ENCODE measurements at places on chromosomes 4 and X.
A peak's percentile ranks its signal among the peaks of the same experiment; 100 is the strongest.

DNA sequence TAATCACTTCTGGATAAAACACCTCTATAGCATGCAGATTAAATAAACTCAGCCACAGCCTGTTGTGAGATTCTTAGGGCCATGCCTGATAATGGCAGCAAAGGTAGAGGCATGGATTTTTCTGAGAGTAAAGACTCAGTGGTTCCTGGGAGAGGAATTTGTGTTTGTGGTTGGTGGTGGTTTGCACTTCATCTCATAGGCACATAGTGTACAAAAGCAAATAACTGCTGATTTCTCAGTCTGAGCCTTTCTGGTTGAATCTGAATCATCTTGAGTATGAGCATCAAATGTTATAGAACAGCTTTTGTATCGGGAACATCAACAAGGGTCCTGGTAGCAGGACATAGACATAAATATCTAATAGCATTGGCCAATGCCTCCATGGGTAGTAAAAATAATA is 274.3 kb downstream of the FRMPD4 start:
- no peak for DNase-seq

- no peak for DNase-seq
These were observed 63.5 kb upstream of the MAOA start for GRCh38 chrX:43592597-43592996.

DNA sequence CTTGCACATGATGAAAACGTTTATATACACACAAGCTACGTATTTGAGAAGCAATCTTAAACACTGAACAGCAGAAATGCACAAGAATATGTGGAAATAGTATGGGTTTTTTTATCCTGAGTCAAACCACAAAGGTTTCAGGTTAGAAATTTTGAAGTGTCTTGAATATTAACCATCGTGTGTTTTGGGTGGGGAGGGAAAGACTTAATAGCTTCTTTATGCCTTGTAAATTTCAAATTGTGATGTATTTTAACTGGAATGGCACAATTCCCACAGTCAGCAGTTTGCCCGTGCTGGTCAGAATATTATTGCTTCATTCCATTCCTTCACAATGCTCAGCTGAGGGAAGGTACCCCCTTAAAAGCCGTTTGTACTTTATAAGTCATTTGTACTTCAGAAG is 67.4 kb upstream of the WDR1 start:
- no peak for DNase-seq

- no peak for DNase-seq
These were observed 157.6 kb downstream of the RASL11B start for GRCh38 chr4:53019485-53020382.

- DNase-seq, result no peak
These were observed 173.0 kb upstream of the EMCN start for GRCh38 chr4:100690812-100691211.

- DNase-seq, result no peak
These were observed 46.1 kb downstream of the TMEM131L start for GRCh38 chr4:153512162-153512852.

GRCh38 chrX:135193740-135194139 is 22.5 kb upstream of the CT55 start:
- no peak for DNase-seq

GRCh38 chr4:123652476-123652875 is 255.9 kb downstream of the SPRY1 start:
- no peak for DNase-seq

DNA sequence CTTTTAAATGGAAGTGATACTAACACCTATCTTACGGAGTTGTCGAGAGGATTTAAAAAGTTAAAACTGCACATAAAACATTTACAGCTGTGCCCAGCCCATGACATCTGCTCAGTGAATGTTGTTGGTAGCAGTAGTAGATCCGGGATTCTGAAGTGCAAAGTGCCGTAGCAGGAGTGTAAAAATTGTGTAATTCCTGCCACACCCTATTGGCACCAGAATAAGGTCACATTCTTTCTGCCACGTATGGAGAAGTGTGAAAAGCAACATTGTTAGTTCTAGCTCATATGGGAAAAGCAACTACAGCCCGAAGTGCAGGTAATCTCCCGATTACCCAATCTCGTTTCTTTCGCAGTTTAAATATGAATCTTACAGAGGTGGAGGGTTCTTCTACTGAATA is 31.2 kb downstream of the PRIMPOL start:
- DNase-seq, result no peak

DNA sequence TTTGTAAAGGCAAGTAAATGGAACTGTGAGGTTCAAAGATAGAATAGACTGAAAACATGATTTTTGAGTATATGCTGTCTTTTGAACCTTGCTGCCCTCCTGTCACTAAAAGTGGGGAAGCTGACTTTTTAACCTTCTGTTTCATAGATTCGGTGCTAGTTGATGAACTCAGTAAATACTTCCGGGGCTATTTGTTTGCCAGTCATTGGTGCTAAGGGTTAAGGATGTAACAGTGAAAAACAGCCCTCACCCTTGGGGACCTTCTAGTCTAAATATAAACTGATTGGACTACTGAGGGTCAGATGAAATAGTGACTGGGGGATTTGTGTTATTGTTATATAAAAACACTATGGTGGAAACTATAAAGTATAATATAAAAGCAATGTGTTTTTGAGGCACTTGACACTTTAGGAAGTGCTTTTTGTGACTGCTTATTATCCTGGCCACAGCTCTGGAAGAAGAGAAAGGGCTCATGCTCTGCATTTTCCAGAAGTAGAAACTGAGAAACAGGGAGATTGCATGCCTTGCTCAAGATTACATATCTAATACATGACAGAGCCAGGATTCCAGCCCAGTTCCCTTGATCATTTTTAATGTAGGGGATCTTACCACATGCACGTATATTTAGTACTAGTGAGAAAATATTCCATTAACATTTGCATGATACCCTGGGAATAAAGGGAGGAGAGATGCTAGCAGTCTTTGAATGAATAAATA is 3.9 kb downstream of the BST1 start:
- DNase-seq, result no peak

- DNase-seq, result peak; percentile 86
These were observed at the start of gene OTUD5 for GRCh38 chrX:48957477-48957826. Gene OTUD5 (minus strand): TSS chrX:48957607. CDS start chrX:48957570, 37 bp downstream.
